RPMI7951 (cell line): ENCODE measurements at places on chromosomes 1 and 21. TPM values are rescaled to one million over a fixed set of nuclear protein-coding genes. Genes with fewer than 3 reads are reported as not detected.

DNA sequence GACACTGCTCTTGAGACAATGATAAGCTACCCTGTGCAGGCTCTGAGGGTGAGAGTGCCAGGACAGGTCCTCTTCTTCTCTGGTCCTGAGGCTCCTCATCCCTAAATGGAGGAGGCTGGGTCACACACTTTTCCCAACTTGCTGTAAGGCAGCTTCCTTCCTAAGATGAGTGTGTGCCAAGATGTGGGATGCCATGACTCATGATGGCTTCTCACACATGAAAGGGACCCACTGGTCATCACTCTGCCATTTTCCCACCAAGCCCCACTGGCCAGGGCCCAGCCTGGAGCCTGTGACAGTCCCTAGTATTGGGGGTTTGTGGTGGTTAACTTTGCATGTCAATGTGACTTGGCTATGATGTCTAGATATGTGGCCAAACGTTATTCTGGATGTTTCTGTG, 54.4 kb downstream of the CNIH3 start:
- DNase-seq: peak; percentile 85

GRCh38 chr1:217088011-217088410, 364.8 kb upstream of the ESRRG start:
- DNase-seq: no peak

DNA sequence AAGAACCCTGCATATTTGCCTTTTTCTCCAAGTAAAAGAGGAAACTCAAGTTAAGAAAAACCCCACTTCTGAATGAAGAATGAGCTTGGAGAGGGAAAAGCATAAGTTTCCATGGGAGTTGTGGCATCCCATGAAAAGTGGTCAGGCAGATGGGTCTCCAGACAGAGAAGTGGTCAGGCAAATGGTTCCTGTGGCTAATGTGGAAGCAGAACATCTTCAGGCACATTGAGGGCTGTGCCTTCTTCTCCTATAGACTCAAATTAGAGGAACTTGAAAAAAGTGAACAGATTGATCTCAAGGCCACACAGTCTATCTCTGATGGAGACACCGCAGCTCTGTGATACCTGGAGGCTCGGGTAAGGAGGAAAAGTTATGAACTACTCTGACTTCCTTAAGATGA, 55.7 kb upstream of the KIRREL1 start:
- no peak for DNase-seq

GRCh38 chr1:22578732-22579361, 15.6 kb downstream of the EPHA8 start:
- no peak for DNase-seq

DNA sequence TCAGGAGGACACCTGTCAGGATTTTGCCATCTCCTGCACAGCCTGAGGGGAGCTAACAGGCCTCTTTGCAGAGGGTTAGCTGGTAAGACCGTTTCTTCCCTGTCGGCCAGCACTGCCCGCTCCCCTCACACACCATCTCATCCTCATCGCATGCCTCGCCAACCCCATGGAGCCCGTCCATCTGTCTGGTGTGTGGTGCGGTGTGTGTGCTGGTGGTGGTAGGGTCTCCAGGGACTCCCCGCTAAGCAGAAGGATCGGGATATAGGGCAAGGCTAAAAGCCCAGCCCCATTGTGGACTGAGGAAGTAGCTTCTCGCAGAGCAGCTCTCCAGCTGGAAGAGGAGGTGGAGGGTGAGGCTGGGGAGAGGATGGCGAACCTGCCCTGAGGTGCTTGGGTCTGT, 6.8 kb upstream of the SFN start:
- no peak for DNase-seq

- no peak for DNase-seq
Observed at GRCh38 chr1:160797271-160797709, 1.3 kb downstream of the LY9 start.

DNA sequence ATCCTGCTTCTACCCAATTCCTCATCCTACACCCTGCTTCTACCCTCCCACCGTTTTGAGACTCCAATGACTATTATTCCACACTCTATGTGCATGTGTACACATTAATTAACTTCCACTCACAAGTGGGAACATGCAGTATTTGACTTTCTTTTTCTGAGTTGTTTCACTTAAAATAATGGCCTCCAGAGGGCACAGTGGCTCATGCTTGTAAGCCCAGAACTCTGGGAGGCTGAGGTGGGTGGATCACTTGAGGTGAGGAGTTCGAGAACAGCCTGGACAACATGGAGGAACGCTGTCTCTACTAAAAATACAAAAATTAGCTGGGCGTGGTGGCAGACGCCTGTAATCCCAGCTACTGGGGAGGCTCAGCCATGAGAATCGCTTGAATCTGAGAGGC, 464.8 kb downstream of the PTBP2 start:
- DNase-seq: peak; percentile 40

DNA sequence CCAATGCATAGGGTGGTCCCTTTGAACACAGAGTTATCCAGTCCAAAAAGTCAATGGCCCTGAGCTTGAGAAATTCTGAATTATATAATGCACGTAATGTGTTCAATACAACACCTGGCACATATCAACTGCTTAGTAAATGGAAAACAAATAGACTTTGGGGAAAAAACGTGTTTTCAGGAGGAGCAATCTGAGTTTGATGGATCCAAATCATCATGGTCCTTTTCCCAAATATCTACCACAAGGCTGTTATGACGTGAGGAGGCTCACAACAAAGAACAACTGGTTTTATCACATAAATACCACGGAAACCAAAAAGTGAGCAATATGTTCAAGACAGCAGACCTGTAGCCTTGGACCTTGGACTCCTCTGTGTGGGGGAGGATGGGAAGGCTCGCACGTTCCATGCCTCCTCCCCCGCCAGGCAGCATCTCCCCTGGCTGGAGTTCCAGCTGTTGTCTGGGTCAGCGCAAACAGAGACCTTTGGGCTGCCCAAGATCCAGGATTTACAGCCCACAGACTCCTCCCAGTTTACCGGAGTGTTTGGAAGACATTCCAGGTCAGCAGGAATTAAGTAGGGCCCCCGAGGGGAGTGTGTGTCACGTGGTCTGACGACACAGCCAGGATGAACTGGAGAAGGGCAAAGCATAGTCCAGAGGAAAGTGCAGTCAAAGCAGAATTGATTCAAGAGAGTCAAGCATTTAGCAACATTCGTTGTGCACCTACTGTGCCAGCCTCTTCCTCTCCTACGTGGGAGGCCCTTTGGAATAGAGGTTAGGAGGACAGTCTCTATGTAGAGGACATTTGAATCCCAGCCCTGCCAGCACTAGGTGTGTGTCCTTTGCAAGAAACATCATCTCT, 32.2 kb upstream of the MED18 start:
- peak; percentile 35 for DNase-seq

DNA sequence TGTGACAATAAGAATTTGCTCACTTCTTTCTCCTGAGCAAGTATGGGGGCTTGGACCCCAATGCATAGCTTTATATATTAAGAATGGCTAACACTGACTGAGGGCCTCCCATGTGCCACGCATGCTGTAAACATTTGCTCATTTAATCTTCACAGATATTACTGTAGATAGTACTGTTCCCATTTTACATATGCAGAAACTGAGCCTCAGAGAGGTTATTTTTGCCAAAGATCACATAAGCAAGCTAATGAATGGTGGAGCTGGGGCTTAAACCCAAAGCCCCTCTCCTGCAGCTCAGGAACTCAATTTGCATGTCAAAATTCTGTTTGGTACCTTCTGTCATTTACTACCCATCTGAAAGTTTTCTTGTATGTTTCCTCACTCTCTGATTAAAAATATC, 163.5 kb upstream of the NFIA start:
- DNase-seq: no peak

- peak; percentile 54 for DNase-seq
Observed at GRCh38 chr1:65958561-65959350, 166.1 kb downstream of the PDE4B start.

GRCh38 chr1:84269306-84269705, 32.2 kb upstream of the SAMD13 start:
- DNase-seq: no peak

- DNase-seq: no peak
Observed at GRCh38 chr1:59720326-59721115, 94.2 kb upstream of the HOOK1 start.

DNA sequence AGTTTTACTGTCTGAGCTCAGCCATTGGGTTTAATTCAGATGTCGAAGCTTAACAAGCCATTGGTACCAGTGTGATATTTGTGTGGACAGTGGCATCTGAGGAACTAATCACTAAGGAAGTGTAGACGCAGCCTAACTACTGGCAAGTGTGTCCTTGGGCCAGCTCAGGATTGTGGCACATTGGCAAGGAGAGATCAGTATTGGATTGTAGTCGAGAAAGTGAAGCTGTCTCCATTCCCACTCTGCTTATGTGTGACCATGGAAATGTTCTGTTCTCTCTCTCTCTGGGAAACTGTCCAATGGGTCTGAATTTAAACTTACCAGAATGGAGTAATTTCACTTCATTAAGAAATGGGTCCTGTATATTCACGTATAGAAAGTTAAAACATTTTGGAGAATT, 112.2 kb downstream of the ITSN1 start:
- no peak for DNase-seq

GRCh38 chr1:188689542-188689941, 1788.1 kb downstream of the BRINP3 start:
- DNase-seq: peak; percentile 15

DNA sequence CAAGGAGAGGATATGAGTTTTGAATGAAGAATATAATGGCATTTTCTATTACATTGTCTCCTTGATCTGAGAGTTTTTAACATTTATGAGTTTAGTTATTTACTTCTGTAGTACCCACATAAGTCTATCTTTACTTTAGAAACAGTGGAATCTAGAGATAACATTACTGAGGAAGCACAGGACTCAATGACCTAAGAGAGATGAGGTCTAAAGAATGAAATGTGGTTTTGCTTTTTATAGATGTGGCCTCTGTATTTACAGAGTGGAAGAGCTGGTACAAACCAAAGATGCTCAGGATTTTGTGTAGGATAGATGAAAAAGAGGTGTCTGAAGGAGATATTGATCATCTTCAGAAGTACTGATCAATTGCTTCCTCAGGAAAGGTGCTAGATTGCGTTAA, 177.3 kb downstream of the KCTD3 start:
- DNase-seq: no peak

Gene GSTM1
- 0.12 TPM in 1 of 2 replicates, not detected in the other for total RNA-seq

Gene ANKRD65
- total RNA-seq: not detected in 2 replicates

Gene FAM177B
- not detected in 2 replicates for total RNA-seq

Gene SLC6A17
- total RNA-seq: 1.2 and 1.8 TPM in 2 replicates
